ENCODE measurements at places on chromosomes 12 and 14.

GRCh38 chr14:77170045-77170444 lies 11.6 kb upstream of the TMEM63C start:
- DNase-seq = no peak

DNA sequence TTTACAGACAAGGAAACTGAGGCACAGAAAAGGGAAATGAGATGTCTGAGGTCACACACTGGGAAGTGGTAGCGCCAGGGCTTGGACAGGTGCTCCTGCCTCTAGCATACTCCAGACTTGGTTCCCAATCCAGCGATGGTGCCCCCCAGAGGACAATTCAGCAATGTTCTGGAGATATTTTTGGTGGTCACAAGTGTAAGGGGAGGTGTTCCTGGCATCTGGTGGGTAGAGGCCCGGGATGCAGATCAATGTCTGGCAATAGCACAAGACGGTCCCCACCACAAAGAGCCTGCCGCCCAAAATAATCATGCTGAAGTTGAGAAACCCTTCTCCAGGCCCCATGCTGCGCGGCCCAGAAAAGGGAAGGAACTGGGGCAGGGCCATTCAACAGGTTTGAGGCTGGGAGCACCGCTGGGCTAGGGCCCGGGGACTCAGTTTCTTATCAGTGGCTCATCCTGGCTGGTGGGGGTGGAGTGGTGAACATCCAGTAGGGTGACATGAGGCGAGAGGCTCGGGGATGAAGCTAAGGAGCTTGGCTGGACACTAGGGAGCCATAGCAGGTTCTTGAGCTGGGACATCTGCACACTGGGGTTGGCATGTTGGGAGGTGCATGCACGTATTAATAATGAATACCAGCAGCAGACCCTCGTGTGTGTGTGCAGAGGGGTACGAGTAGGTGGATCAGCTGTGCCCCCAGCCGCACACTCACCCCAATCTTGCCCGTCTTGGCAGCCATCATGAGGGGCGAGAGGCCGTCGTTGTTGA lies 35.1 kb downstream of the TRPV4 start:
- DNase-seq = no peak

DNA sequence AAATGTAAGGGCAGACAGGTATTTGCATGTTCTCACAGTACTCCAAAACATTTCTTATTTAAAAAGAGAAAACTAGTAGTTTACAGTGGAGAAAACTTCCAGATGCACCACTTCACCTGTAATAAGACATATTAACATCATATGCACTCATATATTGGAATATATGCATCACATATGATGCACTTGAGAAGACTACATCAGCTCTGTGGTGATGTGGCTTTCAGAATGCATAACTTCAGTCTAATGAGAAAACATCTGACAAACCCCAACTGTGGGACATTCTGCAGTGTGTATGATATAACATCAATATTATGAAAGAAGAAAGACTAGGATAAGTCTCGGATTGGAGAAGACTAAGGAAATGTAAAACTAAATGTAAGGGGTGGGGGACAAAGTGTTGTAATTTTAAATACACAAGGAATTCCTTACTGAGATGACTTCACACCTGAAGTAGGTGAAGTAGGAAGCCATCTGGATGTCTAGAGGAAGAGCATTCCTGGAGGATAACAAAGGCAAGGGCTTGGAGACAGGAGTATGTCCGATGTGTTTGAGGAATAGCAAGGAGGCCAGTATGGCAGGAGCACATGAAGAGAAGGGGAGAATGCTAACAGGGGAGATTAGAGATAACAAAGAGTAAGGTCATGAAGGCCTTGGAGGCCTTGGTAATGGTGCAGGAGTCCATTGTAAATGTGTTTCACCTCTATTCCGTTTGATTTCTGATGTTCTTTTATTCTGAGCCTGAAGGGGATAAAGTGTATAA lies 49.0 kb downstream of the CNOT2 start:
- DNase-seq = no peak

- no peak for DNase-seq
These were observed 13.7 kb upstream of the WSCD2 start for GRCh38 chr12:108115123-108116121.

- no peak for DNase-seq
These were observed 81.4 kb downstream of the NTN4 start for GRCh38 chr12:95709152-95709551.

- no peak for DNase-seq
These were observed 235.1 kb upstream of the DIO2 start for GRCh38 chr14:80446356-80446755.

DNA sequence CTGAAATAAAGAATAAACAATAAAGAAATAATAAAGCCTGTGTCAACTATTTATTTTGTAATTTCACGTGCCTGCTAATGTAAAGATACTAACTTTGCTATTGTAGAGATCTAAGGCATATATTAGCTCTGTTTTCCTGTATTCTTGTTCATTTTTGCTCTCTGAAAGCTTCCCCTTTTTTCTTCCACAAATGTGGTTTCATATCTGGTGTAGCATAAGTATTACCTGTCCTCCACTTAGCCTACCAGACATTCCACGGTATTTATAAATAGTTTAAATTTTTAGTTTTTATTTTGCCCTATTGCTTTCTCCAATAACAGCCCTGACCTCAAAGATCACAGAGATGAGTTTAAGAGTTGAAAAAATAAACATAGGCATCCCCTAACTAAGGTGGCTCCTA lies 92.6 kb upstream of the ATP2B1 start:
- DNase-seq = no peak

DNA sequence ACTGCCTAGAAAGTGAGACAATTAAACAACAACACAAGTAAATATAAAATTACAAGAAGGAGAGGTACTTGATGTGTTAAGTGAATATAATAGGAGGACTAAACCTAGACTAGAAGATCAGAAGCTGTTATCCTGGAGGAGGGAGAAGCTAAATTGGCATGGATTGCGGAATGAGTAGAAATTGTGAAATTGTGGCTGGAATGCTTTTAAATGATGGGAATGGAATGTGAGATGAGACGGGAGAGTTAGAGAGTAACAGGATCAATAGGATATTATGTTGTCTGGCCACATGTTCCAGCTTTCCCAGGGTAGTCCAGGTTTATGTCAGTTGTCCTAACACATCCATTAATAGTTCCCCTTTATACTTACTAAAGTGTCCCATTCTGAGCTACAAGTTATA lies 44.0 kb upstream of the CPNE8 start:
- no peak for DNase-seq

GRCh38 chr12:113515082-113515856 lies 43.6 kb upstream of the LHX5 start:
- DNase-seq = no peak

- DNase-seq = no peak
These were observed 113.8 kb upstream of the DIO2 start for GRCh38 chr14:80325112-80325511.

DNA sequence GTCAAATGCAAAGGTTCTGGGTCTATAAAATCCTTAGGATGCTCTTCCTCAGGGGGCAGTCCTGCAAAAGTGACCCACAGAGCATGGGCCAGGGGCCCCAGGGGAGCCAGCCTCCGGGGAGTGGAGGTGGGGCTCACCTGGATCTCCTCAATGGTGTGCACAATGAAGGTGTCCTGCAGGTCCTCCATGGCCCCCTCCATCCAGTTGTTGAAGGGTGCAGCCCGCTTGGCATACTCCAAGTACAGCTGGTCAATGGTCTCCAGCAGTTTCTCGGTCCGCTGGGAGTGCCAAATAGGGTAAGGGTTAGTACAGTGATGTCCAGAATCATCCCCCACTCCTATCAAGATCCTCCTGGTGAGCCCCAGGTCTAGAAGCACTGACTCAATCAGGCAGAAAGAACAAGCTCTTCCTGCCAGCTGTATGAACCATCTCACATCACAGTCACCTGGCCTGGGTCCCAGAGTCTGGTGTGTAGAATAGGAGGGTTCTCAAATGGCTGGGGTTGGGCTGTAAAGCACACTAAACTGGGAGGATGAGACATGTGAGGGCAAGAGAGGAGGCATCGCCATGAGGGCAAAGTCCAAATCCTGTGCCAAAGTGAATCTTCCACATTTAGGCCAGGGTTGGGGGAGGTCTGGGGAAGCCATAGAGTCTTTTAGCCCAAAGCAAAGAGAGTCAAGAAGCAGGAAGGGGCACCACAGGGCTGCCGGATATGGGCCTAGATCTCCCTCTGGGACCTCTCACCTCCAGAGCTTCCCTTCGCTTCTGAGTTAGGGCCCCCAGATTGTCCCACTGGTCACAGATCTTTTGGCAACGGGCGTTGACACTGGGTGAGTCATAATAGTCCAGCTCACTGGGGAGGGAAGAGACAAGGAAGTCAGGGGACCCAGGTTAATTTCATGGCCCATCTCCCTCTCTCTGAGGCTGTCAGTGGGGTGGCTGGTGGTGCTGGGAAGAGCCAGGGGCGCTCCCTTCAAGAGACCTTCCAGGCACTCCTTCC lies 91.5 kb upstream of the ZFP36L1 start:
- no peak for DNase-seq

DNA sequence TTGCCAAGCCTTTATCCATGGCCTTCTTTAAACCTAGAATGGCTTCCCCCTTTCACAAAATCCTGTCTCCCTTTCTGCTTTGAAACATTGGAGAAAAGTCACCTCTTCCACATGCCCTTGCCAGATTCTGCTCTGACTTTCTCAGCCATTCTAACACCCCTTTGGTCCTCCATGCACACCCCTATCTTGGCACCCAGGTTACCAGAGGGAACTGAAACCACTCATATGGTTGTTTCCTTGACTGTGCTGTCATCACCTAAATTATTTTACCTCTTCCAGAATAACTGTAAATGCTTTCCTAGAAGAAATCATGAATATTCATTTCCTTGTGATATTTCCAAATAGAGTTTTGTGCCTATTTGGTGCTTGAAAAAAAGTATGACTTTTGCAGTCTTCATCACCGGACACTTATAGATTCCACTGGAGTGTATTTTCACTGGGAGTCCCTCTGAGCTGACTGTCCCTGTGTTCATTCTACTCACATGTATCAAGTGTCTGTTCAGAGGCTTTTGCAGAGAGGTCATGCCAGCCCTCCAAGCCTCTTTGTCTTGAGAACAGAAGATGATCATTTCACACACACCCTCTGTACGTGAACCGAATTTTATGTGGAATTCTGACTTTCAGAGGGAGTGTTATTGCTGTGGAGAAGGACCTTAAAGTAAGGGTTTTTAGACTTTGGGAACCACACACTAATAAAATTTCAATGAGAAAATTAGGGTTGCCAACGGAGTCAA lies 74.1 kb downstream of the PLXNC1 start:
- DNase-seq = no peak

DNA sequence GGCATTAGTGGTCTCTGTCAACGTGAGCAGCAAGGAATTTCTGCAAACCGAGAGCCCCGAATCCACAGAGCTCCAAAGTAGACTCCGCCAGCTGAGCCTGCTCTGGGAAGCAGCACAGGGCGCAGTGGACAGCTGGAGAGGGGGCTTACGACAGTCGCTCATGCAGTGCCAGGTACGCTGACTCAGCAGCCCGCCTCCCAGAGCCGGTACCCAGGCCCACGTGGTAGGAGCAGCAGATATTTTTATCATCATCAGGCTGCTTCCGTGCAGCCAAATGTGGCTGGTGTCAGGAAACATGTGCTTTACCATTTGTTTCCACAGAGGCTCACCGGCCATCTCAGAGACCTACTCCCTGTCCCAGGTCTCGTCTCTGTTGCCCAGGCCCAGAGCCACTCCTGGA lies 73.7 kb downstream of the ESR2 start:
- DNase-seq = no peak

DNA sequence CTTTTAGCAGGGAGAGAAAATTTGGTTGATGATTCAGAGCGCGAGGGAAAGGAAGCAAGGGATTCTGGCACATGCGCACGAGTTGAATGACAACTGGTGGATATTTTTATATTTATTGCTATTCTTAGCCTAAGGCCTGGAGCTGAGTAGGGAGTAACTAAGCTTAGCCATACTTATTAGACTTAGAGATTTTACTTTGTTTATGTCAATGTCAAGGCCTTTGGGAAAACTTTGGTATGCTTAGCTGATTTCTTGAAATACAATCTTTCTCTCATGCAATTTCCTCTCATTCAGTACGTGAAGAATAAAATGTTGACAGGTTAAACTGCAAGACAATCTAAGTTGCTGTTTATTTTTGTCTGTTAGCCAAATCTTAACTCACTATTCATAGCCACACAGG lies 101.1 kb downstream of the CRADD start:
- no peak for DNase-seq

DNA sequence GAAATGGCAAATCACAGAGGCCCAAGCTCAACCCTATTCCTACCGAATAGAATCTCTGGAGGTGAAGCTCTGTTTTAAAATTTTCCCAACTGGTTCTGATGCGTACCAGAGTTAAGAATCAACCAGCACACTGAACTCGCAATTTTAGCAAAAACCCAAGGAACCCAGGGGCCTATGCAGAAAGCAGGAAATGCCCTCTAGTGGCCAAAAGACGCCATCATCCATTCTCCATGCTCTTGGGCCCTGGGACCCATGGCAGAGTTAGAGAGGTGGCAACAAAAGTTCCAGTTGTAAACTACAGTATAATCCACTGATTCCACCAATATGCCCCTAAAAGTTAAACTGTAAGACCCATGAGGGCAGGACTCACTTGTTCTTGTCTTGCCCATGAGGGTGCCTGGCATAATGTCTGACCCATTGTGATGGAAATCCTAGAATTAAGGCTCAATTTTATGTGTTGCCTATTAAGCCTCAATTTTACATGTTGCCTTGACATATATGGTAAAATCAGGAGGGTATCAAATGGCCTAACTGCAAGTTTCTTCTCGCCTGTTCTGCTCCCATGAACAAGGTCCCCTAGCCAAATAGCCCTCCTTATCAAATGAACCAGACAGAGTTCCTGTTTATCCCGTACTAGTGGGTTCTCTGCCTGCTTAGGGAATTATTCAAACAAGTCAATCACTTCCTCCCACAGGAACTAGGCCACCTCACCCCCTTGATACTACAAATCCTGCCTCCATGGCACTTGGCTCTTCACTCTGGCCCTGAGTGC lies 137.5 kb upstream of the CPM start:
- DNase-seq = peak; percentile 37

DNA sequence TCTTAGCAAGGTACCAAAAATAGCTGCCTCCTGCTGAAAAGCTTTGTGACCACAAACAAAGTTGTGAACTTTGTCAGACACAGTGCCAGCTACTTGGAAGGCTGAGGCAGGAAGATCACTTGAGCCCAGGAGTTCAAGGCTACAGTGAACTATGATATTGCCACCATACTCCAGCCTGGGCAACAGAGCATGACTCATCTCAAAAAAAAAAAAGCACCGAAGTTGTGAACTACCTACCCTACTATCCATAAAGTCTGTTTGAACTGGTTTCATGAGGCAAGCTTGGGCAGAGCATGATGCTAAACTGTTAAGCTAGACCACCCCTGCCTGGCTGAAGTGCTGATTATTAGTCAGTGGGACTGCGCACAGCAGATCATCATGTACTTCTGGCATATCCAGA lies 75.5 kb downstream of the RAD52 start:
- DNase-seq = no peak

Data from CD4-positive, alpha-beta T cell treated with Interleukin-6 at 100 ng/mL for 8 hours (primary cell).